ENCODE measurements at places on chromosomes 2 and 18.

GRCh38 chr2:178195390-178196166 lies 1.3 kb downstream of the OSBPL6 start:
- H3K27ac ChIP-seq, result no peak overlapping the region
- DNase-seq, result no peak
- peaks cover 68% of the 10 kb centered on the region for H3K27me3 ChIP-seq
- peak overlapping the region; percentile 73 for H3K4me3 ChIP-seq
- peaks cover 2% of the 10 kb centered on the region for H3K36me3 ChIP-seq
- H3K4me1 ChIP-seq, result peaks cover 4% of the 10 kb centered on the region

DNA sequence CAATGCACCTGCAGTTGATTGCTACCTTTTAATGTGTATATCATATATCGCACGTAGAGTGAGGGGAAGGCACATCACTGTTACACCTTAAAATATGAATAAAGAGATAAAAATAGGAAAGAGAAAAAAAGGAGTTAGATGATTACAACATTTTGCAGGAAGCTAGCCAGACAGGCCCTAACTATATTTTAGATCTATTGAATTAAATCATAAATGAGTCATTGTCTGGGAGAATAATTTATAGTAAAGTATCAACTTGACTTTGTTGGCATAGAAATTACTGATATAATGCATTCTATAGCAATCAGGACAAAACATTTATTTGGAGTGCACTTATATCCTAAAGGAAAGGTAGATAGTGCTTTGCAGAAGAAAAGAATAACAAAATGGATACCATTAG lies 384.9 kb upstream of the NXPH2 start:
- H3K4me1 ChIP-seq, result no peaks in the 10 kb centered on the region
- H3K4me3 ChIP-seq, result no peak overlapping the region
- no peaks in the 10 kb centered on the region for H3K36me3 ChIP-seq
- DNase-seq, result no peak

GRCh38 chr18:26255695-26256622 lies 29.7 kb downstream of the TAF4B start:
- no peak overlapping the region for H3K4me3 ChIP-seq
- H3K4me1 ChIP-seq, result peaks cover 14% of the 10 kb centered on the region
- H3K27ac ChIP-seq, result no peak overlapping the region

- H3K4me1 ChIP-seq, result peaks cover 13% of the 10 kb centered on the region
- DNase-seq, result no peak
- peak overlapping the region; percentile 61 for H3K27ac ChIP-seq
- peaks cover 19% of the 10 kb centered on the region for H3K36me3 ChIP-seq
These were observed 100.7 kb upstream of the MCFD2 start for GRCh38 chr2:47016172-47016913.

DNA sequence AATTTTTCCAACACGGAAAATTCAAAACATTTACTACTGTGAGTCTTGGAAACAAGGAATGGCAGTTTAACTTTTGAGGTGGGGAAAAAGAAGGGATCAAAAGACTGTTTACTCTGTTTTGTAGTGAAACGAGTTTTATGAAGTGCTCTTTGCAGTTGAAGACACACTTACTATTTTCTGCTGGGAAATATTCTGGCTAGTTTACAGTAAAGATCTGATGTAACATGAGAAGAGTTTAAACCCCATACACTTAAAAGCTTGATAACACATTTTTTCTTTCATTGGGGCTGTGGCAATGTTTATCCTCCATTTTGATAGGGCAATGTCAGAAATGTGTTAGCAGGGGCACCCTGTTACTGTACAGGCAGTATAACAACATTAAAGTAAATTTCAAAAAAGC lies 124.9 kb upstream of the SMAD7 start:
- H3K4me1 ChIP-seq, result no peaks in the 10 kb centered on the region
- peaks cover 3% of the 10 kb centered on the region for H3K36me3 ChIP-seq
- no peak overlapping the region for H3K4me3 ChIP-seq
- no peak for DNase-seq
- H3K27me3 ChIP-seq, result no peaks in the 10 kb centered on the region

DNA sequence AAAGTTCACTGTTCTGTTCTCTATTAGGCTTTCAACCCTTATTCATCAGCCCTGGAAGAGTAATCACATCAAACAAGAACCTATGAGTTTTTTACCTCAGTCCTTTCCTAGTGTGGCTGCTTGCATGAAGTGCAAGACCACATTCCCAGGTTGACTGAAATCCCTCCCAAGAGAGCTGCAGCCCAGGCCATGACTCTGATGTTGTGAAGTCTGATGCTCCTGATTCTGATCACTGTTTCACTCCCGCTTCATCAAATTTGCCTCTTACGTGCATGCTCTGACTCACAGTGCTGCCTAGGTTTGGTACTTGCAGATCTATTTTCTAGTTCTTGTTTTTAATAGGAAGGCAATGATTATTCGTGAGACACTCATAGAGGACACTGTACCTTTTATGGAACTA lies 58.2 kb upstream of the DSEL start:
- H3K27me3 ChIP-seq, result no peaks in the 10 kb centered on the region
- no peaks in the 10 kb centered on the region for H3K4me1 ChIP-seq

- H3K4me3 ChIP-seq, result no peak overlapping the region
- peak overlapping the region; percentile 52 for H3K27ac ChIP-seq
- H3K4me1 ChIP-seq, result peaks cover 36% of the 10 kb centered on the region
- peaks cover 34% of the 10 kb centered on the region for H3K36me3 ChIP-seq
- no peak for DNase-seq
These were observed 17.8 kb downstream of the NPC1 start for GRCh38 chr18:23568281-23569138.

DNA sequence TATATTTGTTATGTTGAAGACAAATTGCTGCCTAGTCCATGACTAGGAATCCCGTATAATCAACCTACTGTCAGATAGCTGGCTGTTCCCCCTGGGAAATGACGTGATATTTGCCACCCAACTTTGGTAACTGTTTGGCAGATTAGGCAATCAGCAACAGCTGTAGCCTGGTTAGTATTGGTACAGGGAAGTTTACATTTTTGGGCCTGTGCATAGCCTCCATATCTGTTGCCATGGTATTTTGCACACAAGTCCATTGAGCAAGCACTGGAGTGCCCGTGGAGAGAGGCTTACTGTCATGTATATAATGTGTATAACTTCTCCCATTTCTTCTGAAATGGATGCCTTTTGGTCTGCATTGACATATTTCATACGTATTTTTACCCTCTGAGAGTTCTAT lies 27.7 kb downstream of the BIRC6 start:
- DNase-seq, result no peak
- H3K36me3 ChIP-seq, result peaks cover 44% of the 10 kb centered on the region
- H3K4me1 ChIP-seq, result peaks cover 26% of the 10 kb centered on the region
- H3K27me3 ChIP-seq, result no peaks in the 10 kb centered on the region

DNA sequence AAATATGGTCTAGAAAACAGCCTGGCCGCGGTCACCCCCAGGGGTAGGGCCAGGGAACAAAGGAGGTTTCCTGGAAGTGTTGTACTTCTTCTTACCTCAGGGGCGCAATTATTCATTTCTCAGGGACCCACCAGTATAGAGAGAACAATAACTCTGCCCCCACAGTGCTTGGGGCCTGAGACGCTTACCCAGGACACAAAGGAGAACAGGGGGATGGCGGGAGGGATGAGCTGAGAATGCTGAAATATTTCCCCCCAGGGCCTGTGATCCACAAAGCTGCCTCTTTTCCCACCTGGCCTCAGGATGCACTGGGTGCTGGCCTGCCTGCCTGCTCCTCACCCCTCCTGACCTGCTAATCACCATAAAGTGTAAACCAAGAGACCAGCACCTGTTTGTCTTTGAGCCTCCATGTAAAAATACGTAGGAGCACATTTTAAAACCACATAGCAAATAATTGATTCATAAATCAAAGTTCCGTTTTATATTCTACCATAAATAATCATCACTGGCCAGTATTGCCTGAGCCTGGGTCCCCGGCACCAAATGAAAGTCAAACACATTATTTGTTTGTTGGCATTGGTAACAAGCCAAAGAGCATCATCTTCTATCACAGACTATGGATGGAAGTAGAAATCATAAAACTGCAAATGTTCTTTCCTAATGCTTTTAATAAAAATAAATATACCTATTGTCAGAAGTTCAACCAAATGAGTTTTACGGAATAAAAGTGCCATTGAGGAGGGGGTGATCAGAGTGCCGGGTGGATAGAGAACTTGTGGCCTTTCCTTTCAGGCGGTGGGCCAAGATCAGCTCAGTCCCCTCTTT lies 67.3 kb upstream of the RMDN2 start:
- no peaks in the 10 kb centered on the region for H3K4me1 ChIP-seq
- H3K36me3 ChIP-seq, result no peaks in the 10 kb centered on the region
- no peak for DNase-seq
- no peak overlapping the region for H3K27ac ChIP-seq

- DNase-seq, result no peak
- H3K36me3 ChIP-seq, result no peaks in the 10 kb centered on the region
- no peak overlapping the region for H3K27ac ChIP-seq
- H3K4me3 ChIP-seq, result no peak overlapping the region
These were observed 118.8 kb upstream of the PDE1A start for GRCh38 chr2:182545420-182546167.
